ENCODE measurements at places on chromosomes 11 and 22.

DNA sequence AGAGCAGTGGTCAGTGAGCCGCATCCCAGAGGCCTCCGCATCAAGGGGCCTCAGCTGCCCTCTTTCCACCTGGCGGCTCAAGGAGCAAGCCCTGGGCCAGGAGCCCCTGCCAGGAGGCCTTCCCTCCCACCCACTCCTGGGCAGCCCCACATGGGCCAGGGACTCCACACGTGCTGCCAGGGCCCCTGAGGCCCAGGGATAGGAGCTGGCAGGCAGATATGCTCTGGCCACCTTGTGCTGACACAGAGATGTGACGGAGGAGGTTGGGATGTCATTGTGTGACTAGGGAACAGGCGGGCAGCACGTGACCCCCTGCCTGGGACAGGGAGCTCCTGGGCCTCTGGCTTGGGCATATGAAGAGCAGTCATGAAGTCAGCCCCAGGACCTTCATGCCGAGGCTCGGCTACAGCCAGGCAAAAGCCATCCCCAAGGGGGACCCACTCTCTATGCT lies 77.9 kb downstream of the PIWIL3 start:
- no peak for DNase-seq

GRCh38 chr11:118442301-118442700 lies 6.0 kb downstream of the KMT2A start:
- no peak for DNase-seq

DNA sequence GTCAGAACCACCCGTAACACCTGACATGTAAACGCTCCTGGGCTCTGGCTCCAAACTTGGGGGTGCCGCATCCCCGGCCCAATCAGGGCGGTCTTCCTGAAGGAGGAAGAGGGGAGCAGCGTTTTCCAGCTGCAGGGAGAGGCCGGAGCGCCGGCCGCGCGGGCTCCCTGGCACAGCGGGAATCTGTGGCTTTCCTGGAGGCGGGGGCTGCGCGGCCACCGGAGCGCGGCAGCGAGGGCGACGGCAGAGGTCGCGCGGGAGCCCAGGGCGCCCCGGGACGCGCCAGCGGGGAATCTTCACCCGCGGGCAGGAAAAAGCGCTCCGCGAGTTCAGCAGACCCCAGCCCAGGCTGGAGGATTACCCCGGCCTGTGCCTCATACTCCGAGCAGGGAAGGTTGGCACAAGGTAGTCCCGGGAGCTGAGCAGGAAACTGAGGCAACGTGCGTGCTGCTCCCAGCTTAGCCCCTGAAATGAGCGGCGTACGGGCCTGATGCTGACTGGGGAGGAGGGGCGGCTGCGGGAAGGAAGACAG lies 600 bp upstream of the ESAM start:
- no peak for DNase-seq

DNA sequence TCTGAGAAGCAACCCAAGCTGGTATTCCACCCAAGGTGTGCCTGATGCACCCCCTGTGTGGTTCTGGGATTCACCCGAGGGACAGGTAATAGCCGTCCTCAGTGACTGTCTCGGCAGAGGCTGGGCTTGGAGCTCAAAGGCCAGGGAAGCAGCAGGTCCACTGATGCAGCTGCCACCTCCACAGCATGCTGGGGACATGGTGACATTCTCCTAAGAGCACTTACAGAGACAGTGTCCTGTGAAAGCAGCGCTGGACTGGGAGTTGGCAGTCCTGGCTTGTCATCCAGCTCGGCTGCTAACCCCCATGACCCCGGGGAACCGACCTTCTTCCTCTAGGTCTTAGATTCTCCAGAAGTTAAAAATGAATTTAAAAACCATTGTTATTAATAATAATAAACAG lies 72.8 kb downstream of the RPUSD4 start:
- no peak for DNase-seq

DNA sequence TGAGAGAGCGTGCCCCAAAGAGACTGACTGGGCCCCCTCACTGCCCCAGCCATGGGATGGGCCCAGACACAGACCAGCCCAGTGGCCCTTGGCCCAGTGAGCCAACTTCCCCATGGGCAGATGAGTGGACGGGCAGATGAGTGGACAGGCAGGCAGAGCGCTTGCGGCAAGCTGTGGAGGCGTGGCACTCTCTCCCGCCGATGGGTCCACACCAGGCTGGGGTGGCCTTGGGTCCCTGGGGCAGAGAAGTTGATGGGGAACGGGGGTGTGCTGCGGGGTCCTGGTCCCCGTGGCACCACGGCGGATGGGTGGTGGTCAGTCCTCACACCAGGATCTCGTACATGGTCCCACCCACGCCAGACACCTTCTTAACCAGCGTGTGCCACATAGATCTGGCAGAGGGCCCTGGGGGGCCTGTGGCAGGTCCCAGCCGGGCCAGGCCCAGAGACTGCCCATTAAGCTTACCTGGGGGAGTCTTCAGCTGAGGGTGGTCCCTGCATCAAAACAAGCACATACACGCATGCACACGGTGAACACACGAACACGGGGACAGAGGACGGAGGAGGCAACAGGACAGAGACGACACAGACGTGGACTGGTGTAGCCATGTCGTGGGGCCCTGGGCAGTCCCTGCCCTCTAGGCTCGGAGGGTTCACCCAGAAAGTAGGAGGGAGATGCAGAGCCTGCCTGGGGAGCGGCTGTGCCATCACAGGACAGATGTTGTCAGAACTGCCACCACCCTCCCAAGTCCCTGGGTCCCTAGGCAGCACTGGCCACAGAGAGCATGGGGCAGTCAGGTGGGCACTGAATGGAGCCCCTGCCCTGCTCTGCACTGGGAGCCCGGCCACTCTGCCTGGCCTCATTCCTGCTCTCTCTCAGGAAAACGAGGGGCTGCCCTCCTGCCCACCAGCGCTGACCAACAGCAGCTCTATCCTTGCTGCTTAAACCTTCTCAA lies 182.2 kb downstream of the IGLL1 start:
- DNase-seq: no peak

DNA sequence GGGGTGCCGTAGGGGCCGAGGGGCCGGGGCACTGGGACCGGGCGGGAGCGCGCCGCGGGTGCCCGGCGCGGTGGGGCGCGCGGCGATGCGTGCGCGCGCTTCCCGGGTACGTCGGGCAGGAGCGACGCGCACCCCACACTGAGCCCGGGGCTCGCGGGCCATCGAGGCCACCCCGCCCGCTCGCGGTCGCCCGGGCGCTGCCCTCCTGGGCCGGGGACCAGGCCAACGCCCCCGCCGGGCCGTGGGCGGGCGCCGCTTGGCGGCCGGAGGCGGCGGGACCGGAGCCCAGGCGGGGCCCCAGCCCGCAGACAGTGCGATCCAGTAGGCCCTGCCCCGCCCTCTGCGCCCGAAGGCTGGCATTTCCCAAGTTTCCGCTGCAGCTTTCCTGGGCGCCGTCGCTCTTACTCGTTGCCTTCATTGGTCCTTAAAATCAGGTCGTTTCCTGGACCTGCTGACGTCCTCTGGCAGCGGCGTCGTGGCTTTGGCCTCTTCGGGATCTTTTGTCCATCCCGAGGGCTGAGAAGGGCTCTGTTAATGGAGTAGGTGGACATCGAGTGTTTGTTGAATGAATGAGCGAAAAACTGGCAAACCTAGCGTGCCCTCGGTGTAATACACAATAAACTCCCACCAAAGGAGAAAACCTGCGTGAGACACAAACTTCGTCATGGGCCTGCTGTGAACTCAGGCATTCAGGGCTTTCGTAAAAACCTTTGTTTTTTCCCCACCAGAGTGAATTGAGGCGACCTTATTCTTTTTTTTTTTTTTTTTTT lies 638 bp downstream of the PARVA start:
- peak; percentile 40 for DNase-seq

DNA sequence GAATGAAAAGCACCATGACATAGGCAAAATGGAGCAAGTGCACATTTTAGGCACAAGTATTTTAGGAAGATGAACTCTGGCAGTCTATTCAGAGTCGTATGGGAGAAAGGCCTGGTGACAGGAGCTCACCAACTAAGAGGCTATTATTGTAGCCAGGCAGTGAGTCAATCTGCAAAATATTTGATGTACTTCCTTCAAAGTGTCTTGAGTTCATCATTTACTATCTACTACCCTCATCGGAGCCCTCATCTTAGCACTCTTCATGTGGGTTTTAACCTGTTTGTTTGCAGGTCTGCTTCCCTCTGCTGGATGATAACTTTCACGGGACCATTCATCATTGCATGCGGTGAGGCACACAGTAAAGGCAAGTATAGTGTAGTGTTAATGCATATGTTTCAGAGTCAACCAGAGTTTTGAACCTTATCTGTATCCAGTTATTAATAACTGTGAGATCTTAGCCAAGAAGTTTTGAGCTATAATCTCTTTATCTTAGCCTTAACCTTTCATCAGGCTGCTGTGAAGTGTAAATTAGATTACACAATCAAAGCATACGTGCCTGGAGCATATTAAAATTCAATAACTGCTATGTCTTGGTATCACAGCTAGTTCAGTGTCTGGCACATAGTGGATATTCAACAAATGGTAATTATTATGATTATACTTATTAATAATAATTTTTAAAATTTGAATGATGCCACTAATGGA lies 70.9 kb upstream of the SC5D start:
- DNase-seq: no peak

GRCh38 chr11:19672586-19673206 lies 39.9 kb upstream of the NAV2 start:
- DNase-seq: no peak

GRCh38 chr11:8207080-8208000 lies 38.5 kb upstream of the RIC3 start:
- no peak for DNase-seq

GRCh38 chr11:86103808-86104207 lies 34.9 kb upstream of the PICALM start:
- DNase-seq: no peak

GRCh38 chr22:42145175-42145574 lies 14.6 kb upstream of the CYP2D6 start:
- no peak for DNase-seq

GRCh38 chr11:10302744-10303557 lies 1.9 kb upstream of the ADM start:
- DNase-seq: peak; percentile 48

DNA sequence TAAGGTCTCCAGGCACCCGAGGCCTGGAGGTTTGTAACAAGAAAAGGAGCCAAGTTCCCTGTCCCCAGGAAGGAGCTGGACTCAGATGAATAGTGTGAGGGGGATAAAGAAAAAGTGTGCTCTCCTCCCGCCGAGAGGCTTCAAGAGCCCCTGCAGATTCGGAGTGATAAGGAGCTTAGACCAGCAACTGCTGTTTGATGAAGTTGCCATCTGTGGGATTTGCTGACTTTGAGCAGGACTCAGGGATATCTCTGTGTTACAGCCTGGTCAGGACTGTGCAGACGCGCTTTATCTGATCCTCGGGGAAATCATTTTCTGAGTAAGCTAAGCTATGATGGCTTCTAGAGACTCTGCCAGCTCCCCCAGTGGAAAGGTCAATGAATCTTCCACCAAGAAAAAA lies 1017.0 kb downstream of the TBC1D22A start:
- DNase-seq: no peak

- no peak for DNase-seq
Observed at GRCh38 chr22:39247361-39247760, 2.6 kb upstream of the PDGFB start.

- no peak for DNase-seq
Observed at GRCh38 chr11:121358760-121359159, 66.2 kb downstream of the SC5D start.

GRCh38 chr22:46815896-46816731 lies 53.7 kb downstream of the TBC1D22A start:
- no peak for DNase-seq

DNA sequence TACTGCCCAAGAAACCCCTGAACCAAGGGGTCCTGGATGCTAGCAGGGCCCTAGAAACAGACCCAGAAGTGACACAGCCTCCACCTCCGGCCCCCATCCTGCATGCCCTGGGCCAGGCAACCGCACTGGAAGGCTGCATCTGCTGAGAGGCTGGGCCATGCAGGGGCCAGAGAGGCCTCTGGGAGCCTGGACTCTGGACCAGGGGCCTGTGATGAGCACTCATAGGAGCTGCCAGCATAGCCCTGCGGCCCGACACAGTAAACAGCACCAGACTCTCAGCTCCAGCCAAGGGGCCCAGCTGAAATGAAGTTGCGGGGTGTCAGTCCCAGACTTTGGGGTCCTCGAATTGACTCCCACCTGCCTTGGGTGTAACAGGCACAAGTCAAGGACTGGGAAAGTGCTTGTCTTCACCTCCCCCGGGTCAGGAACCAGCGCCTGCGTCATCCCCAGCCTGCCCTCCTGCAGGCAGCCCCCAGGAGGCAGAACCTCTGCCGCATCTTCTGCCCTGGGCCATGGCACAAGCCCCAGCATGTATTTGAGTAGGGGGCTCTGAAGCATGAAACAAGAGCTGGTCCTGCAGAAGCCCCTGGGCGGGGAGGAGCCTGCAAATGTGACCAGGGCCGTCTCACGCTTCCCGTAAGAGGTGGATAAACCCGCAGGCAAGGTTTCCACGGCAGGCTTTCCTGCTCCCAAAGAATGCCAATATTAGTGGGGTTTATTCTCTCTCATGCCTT lies 25.2 kb upstream of the CCND1 start:
- no peak for DNase-seq

GRCh38 chr22:46661221-46661851 lies 41.1 kb downstream of the GRAMD4 start:
- no peak for DNase-seq

GRCh38 chr22:23060612-23061400 lies 9.5 kb upstream of the GNAZ start:
- no peak for DNase-seq

GRCh38 chr11:61951484-61952135 lies 1.5 kb downstream of the BEST1 start:
- DNase-seq: no peak

GRCh38 chr11:124783002-124783401 lies 17.2 kb downstream of the MSANTD2 start:
- DNase-seq: no peak

DNA sequence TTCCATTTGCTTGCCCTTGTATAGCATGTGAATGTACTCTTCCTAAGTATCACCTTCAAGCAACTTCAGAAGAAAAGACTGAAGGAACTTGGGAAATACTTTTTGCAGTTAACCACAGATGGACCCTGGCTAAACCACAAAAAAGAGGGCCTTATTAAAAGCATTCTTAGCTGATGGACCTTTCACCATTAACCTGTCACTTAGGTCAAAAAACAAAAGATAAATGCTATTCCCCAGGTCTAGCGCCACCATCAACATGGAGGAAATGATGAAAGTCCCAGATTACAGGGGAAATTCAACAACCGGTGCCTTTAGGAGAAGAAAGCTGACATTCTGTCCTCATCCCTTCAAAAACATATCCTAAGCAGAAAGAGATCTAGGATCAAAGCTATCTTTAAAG lies 29.5 kb downstream of the STK33 start:
- DNase-seq: no peak

DNA sequence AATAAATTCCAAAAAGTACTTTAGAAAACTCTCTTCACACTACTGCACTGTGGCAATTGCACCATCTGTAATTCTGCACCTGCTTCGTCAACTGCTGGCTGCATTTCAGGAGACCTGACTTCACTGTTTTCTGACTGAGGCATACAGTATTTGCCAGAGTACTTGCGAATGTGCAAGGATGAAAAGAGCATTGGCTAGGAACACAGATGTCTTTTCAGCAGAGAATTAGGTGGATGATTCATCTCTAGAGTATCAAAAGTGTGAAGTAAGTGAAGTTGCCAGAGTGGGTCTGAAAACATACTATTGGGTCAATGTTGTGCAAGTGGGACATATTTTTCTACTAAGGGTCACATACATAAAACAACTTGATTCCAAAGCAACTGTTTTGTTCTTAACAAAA lies 427.5 kb upstream of the CCDC90B start:
- no peak for DNase-seq

GRCh38 chr22:46328797-46329196 lies 6.7 kb upstream of the TRMU start:
- no peak for DNase-seq

Data from anterior cingulate cortex (tissue), 58 donors.